Left colon (tissue), 2 donors: ENCODE measurements at places on chromosomes 3 and 15.
A peak's percentile ranks its signal among the peaks of the same experiment; 100 is the strongest.

DNA sequence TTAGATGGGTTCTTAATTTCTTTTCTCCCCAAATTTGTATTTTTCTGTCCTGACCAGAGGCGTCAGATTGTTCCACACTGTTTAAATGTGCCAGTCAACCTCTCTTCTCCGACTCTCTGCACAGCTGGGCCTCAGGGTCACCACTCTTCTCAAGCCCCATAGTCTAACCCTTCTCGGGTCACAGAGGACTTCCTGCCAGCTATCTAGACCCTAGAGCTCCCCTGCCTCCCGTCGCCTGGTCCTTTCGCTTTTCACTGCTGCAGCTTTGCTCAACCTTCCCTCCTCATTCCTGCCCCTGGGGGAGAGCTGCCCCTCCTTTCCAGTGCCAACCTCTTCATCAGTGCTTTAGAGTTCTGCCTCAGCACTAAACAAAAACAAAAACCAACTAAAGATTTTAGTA is 151.7 kb downstream of the ATG7 start:
- DNase-seq = no peak

- no peak for DNase-seq
Measured at GRCh38 chr3:197336348-197336747, 37.9 kb upstream of the DLG1 start.

DNA sequence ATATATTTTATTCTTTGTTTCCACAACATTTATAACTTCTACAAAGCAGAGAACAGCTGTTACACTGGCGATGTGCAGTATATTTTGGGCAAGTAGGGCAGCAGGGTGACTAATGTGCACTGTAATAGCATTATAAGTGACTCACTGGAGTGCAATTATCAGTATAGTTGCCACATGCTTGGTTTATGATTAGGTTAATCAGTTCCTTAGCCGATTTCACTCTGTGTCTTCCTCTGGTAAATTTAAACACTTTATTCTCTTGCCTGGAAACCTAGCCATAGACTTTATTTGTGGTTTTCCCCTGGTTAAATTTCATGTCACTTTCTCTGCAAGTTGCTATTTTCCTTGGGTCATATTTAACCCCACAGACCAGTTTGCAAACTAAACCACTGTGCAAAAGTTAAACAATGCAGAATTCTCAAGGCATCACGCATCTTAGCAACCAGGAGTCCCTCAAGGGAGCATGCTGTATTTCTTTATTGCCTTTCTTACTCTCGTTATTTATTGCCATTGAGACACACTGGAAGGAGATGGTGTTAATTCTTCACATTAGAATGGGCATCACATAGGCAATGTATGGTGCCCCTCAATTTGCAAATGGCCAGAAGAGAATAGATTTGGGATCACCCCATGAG is 690.2 kb upstream of the DPPA4 start:
- DNase-seq = no peak

GRCh38 chr3:149299938-149300801 is 33.3 kb downstream of the TM4SF18 start:
- DNase-seq = peak; percentile 23

DNA sequence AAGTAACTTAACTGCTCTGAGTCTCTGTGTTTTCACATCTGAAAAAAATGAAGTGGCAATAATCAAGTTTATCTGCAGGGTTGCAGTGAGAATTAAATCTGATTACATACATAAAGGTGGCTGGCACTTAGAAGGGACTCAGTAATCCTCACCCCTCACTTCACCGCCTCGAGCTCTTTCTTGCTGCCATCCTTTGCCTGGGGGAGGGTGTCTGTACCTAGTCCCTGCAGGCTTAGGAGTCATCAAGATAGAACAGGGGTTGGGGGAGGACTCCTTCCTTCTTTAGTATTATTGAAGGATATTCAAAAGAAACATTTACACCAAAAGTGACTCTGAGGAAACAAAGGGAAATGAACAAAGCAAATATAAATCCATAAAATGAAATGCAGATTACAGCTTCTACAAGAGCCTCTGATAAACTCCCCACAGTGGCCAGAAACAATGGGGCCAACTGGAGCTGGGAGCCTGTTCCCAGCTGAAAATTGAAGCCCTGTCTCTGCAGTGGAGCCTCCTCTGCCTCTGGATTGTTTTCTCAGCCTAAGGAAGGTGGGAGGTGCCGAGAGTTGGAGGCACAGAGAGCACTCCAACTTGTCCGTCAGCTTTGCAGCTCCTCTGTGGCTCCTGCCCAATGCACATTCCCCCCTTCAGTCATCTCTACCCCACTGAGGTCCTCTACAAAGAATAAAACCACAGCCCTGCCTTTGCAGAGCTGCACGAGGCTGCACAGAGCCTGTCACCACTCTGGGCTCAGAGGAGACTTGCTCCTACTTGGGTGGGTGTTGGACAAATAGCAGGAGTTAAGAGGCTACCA is 41.8 kb downstream of the CRYGS start:
- DNase-seq = no peak

DNA sequence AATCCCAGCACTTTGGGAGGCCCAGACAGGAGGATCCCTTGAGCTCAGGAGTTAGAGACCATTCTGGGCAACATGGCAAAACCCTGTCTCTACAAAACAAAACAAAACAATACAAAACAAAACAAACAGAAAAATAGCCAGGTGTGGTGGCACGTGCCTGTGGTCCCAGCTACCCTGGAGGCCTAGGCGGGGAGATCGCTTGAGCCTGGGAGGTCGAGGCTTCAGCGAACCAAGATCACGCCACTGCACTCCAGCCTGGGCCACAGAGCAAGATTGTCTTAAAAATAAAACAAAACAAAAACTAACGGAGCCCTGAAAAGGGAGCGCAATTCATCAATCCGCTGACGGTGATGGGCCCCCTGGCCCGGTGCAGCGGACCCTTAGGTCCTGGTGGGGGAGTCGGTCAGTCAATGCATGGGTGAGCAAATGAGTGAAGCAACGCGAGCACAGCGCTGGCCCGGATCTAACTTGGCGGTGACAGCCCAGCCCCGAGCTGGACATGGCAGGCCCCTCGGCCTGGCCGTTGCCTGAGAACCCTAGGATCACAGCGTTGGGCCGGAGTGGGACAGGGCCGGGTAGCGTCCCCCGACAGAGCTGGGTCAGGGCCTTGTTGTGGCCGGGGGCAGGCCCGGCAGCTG is 52.4 kb upstream of the BLM start:
- DNase-seq = no peak

DNA sequence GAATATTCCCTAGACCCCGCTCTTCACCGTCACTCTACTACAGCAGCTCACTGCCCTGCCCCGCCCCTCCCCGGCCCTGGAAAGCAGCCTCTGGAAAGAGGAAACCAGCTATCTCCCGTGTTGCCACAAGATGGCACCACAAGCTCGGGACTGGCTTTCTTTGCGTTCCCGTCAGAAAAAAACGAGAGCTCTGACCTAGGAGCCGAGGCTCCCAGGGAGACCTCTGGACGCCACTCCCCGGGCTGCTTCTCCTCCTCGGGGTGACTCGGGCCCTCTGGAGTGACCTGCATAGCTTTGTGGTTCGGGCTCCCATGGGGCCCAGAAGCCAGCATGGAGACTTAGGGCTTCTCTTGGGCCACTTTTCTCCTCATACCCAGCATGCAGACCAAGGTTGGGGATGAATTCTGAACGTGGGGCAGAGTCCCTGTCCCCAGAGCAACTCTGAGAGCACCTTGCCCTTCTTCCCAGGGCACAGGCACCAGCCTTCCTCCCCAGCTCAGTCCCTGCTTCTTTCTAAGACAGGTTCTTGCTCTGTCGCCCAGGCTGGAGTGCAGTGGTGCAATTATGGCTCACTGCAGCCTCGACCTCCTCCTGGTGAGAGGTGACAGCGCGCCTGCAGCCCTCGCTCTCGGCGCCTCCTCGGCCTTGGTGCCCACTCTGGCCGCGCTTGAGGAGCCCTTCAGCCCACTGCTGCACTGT is 19.0 kb downstream of the STOML1 start:
- DNase-seq = peak; percentile 89

- no peak for DNase-seq
Measured at GRCh38 chr3:148953094-148953493, 38.2 kb upstream of the GYG1 start.

DNA sequence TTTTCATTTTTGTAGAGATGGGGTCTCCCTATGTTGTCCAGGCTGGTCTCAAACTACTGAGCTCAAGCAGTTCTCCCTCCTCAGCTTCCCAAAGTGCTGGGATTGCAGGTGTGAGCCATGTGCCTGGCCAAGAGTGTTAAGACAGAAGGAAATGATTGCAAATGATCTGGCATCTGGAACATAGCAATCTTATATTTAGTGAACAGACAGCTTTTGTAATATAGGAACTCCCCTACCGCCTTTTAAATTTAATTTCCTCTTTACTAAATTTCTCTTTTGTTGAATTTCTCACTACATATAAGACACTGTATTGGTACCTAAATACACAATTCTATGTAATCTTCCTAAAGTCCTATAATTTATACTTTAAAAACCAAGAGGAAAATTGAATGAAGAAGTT is 13.1 kb downstream of the ANO10 start:
- DNase-seq = no peak

DNA sequence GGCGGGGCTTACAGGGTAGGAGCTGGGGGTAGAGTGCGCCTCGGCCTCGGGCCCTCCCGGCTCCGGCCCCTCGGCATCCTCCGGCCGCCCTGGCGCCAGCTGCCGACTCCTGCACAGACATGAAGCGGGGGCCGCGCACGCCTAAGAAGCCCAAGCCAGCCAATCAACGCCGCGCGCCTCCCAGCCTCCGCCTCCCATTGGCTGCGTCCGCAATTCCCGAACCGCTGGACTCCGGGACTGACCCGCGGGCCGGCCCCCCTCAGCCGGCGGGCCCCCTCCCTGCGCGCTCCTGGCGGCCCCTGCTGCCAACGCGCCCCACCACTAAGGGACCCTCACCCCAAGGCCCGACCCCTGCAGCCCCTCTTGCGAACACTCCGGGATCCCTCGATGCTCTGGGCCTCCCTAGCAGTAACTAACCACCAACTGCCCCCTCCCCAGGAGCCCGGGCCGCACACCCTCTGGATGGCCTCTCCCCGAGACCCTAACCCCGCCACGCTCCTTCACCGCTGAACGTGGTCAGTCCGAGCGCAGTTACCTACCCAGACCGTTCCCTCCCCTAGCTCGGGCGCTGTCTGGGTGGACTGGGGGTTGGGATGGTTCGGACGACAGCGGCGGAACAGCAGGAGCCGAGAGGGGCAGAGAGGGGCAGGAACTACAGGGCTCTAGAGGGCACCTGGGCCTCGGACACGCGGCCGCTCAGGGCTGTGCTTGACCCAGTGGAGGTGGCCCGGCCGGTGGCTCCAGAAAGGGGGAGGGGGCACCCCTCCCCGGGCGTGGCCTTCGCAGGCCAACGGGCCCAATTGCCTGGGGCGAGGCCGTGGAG is 5.0 kb downstream of the GATA2 start:
- peak; percentile 70 for DNase-seq
